ENCODE measurements at places on chromosomes 16 and 17.

GRCh38 chr17:4118015-4118743 lies 24.7 kb downstream of the ZZEF1 start:
- DNase-seq: no peak

- peak; percentile 64 for DNase-seq
Measured at GRCh38 chr17:50346313-50347116, 589 bp downstream of the XYLT2 start.

GRCh38 chr17:49914096-49914490 lies 54.9 kb upstream of the DLX4 start:
- DNase-seq: no peak

GRCh38 chr17:6989779-6990178 lies 6.1 kb upstream of the ALOX12 start:
- no peak for DNase-seq

GRCh38 chr17:21129023-21129681 lies 2.4 kb downstream of the DHRS7B start:
- DNase-seq: no peak

GRCh38 chr16:17367036-17367435 lies 103.7 kb downstream of the XYLT1 start:
- DNase-seq: no peak

GRCh38 chr17:35087731-35088355 lies 24.3 kb upstream of the RFFL start:
- DNase-seq: peak; percentile 56

DNA sequence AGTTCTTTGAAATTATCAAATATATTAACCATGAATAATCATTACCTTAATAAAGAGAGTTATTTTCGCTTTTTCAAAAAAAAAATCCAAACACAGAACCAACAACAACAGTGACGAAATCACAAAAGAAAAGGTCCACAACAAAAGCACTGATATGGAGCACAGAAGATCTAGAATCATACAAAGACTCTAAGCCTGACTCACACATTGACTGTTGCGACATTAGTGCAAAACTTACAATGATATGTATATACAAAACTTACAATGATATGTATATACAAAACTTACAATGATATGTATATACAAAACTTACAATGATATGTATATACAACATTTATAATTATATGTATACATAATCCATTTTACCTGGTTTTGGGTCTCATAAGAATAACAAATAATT lies 117.7 kb downstream of the USP22 start:
- no peak for DNase-seq

- no peak for DNase-seq
Measured at GRCh38 chr16:90032674-90033331, 13.5 kb upstream of the DBNDD1 start.

GRCh38 chr16:19700319-19700781 lies 17.7 kb downstream of the KNOP1 start:
- no peak for DNase-seq

DNA sequence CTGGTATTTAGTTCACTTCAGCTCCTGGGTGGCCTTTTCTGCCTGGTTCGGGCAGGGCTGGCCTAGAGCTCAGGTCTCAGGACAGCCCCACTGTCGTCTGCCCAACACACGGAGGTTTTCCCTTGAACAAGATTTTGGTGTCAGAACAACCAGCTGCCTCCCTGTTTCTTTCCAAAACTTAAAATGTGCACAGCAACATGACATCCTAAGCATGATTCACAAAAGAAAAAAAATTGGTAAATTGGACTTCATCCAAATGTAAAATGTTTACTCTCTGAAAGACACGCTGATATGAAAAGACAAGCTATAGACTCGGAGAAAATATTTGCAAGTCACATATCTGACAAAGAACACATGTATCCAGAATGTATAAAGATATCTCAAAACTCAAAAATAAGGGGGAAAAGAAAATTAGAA lies 197.8 kb upstream of the CHMP6 start:
- DNase-seq: no peak

DNA sequence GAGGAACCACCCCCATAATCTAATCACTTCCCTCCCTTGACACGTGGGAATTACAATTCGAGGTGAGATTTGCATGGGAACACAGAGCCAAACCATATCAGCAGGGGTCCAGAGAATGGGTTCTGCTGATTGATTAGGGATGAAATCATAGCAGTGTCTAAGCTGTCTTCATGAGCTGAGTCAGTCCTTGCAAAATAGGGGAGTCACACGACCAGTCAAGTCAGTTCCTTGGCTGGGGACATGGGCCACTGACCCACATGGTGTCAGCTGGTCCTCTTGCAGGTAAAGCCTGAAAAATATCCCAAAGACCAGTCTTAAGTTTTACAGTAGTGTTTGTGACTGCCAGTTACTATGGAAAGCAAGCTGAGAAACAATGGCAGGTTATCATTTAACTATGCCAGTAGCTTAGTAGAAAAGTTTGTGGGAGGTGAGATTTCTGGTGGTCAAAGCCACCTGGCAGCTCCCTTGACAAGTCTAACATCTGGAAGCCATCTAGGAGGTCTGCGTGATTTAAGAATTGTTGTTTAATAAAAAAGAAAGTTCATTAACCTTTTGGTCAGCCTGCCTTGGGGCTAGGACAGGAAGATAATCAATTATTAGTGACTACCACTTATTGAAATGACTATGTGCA lies 15.7 kb upstream of the ATF7IP2 start:
- no peak for DNase-seq

DNA sequence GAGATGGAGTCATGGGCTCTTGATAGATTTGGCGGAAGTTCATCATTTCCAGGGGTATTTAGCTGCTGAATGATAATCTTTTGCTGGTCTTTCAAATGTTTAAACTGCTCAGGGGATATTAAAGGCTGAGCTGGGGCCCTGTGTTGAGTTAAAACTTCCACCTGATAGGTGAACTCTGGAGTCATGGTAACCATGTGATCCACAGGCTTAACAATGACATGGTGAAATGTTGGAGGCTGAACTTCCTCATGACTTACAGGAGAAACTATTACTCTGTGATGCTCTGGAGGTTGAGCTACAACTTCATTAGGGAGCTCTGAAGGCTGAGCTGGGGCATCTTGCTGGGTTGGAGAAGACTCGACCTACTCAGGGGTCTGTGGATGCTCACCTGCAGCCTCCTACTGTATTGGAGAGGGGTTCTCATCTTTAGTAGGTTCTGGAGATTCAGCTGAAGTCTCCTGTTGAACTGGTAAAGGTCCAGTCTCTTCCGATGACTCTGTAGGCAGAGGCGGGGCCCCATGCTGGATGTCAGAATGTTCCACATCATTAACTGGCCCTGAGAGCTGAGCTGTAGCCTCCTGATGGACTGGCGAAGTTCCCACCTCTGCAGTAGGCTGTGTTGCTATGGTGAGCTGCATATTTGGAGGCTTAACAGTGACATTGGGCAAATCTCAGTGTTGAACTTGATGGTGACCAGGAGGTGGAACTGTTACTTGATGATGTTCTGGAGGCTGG lies 24.2 kb downstream of the RDM1 start:
- DNase-seq: no peak

GRCh38 chr17:42695500-42695899 lies 13.2 kb downstream of the CNTNAP1 start:
- no peak for DNase-seq

DNA sequence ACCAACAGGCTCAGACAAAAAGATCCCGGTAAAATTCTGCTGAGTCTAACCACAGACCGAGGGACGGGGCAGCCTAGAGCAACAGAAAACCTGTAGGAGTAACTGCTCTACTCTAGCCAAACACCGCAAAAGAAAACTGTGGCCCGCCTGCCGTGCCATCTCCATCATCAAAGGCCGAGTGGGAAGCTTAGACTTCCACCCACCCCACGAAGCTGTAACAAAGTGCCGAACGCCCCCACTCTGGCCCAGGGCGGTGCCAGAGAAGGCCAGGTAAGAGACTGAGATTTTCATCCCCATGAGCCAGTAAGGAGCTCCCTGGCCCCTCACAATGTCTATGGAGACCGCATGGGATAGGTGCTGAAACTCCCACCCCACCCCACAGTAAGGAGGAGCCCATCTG lies 231.9 kb upstream of the COX10 start:
- no peak for DNase-seq

- peak; percentile 51 for DNase-seq
Measured at GRCh38 chr17:16329519-16330271, 23.6 kb downstream of the CENPV start.

GRCh38 chr17:36063786-36064541 lies at the start of gene CCL18:
TSS of gene CCL18 (plus strand) at chr17:36064272. CDS start at chr17:36064343, 71 bp downstream.
- DNase-seq: no peak
